T47D (cell line): ENCODE measurements at places on chromosomes 5 and 9.

- no peak for DNase-seq
Measured at GRCh38 chr5:65305913-65306312, 175.8 kb downstream of the ADAMTS6 start.

GRCh38 chr5:145510324-145510723 lies 324.8 kb downstream of the PRELID2 start:
- DNase-seq, result no peak

GRCh38 chr9:97866848-97867247 lies 13.8 kb downstream of the FOXE1 start:
- no peak for DNase-seq

GRCh38 chr9:7145361-7146069 lies 387.7 kb downstream of the KDM4C start:
- DNase-seq, result no peak

GRCh38 chr9:74361508-74361907 lies 135.6 kb upstream of the RORB start:
- no peak for DNase-seq

GRCh38 chr9:114097613-114098020 lies 1.5 kb downstream of the KIF12 start:
- DNase-seq, result no peak

GRCh38 chr5:55159763-55160492 lies at the start of gene GPX8:
Gene GPX8, plus strand, starts transcription at chr5:55160171. Its CDS starts 22 bp downstream, at chr5:55160193.
- peak; percentile 43 for DNase-seq

DNA sequence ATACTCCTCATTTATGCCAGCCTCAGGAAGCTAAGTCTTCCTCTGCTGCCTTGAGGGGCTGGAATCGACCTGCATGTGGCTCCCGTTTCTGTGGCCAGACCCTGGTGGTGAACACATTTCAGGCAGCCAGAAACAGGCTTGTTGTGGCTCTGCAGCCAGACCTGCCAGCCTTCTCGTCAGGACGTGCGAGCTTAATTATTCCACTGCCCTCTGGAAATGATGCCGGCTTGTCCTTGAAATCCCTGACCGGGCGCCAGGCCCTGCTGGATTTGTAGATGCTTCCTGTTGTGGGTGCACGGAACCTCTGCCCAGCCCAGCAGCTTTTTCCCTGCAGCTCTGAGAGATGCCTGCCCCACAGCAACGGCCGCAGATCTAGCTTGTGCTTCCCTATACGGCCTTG lies 41.6 kb downstream of the PDZD2 start:
- DNase-seq, result no peak

DNA sequence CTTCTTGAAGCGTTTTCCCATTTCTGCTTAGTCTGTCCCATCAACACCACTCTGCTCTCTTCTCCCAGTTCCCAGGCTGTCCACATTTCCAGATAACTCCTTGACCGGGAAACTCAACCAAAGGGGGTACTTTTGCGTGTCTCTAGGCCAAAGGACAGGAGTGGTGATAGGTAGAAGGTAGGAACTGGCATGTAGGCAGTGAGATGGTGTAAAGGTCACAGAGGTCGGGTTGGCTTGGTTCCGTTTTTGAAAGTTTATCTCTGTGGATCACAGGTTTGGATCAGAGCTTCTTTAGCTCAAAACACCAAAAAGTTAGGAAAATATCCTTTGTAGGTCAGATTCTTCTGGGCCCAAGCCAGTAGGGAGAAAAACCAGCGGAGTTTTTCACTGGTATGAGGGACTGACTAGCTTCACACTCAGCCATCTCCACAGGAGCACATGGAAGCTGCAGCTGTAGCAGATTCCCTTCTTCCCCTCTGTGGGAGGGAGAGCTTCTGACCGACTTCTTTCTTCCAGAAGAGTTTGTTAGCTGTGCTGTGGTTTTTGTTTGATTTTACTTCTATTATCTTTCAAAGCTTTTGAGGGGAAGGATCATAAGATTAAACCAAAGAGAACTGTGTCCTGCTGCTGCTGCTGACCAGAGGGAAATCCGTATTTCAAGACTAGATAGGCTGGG lies 98.4 kb upstream of the DMRT1 start:
- DNase-seq, result no peak
